Esophagus squamous epithelium (tissue), 5 donors: ENCODE measurements at places on chromosomes 4 and X.
A peak's percentile ranks its signal among the peaks of the same experiment; 100 is the strongest.

DNA sequence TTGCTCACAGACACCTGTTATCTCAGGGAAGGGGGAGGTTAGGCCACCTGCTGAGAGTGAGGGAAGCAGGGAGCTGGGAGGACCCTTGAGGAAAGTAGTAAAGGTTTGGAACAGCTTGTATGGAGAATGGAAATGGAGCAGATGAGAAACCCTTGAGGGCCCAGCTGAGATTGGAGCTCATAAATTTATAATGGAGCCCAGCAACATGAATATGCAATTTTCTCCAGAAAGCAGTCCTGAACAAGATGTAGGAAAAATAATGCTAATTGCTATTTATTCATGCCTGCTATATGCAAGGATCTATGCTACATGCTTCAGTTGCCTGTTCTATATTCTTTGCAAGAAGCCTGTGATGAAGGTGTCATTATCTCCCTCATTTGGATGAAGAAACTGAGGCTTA lies 67.5 kb upstream of the LEF1 start:
- H3K4me3 ChIP-seq, result no peak overlapping the region
- H3K36me3 ChIP-seq, result no peaks in the 10 kb centered on the region
- H3K27ac ChIP-seq, result no peak overlapping the region

DNA sequence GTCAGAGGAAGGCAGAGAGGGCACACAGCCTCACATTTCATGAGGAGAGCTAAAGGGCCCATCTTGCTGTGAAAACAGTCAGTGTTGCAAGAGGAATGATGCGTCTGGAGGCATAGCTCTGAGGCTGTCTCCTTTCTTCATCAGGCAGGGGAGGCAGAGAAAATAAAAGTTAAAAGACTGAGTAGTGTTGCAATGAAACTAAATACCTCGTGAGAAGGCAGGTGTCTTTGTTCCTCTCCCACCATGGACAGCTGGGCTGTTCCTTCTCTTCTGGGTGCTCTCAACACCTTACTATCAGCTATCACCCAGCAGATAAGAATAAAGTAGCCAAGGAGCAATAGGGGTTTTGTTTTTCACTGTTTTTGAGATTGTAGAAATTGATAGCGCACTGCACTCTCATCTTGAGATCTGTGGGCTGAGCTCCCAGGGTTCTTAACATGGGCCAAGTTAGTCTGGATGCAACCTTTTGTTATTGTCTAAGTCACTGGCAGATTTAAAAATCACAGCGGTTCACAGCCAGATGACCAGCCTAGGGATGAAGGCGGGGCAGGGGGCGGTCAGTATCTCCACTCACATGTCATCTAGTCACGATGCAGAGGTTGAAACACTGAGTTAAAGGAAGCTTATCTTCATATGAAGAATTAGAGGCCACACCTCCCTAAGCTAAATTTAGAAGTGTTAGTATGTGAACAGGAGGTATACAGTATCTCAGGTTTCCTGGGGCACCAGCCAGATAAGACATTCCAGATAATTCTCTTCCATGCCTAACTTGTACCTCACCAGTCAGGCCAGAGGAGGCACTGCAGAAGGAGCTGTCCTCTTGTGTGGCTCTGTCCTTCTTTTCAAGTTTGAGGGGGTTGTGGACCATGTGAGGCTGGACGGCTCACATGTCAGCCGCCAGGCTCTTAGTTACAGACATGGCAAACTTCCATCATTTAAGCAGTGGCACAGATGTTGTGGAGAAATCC lies 36.9 kb downstream of the PARM1 start:
- no peak overlapping the region for H3K4me3 ChIP-seq
- H3K36me3 ChIP-seq, result no peaks in the 10 kb centered on the region
- H3K4me1 ChIP-seq, result no peaks in the 10 kb centered on the region
- H3K27ac ChIP-seq, result no peak overlapping the region
- DNase-seq, result no peak

DNA sequence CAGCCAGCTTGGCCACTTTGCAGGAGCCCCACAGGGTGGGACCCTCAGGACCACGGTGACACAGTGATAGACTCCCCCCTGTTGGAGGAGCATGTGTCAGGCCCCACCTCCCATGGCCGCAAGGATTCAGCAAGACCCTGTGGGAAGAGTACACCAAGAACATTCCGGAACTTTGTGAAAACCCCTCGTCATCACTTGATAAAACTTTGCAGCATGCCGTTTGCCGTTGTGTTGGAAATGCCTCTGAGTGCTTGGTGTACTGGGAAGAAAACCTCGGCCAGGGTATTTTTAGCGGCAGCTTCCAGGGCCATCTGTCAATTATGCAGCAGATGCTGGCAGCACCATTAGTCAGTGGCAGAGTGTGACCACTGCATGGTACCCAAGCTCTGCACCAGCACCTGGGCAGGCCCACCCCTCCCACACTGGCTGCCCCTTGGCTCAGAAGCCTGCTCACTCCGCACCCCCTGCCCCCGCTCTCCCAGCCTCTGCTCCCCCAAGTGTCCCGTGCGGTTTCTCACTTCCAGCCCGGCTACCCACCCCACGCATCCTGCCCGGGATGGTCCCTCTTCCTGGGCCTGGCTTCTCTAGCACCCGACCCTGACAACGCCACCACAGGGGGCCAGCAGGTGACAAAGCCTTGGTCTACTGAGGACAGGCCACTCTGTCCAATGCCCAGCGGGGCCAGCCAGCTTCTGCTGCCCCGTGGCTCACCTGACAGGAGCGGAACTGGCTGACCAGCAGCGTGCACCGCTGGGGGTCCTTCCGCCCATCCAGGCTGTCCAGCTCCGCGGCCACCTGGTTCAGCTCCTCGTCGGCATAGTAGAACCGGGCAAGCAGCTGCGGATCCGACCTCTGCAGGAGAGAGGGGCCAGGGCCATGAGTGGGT lies 65.0 kb downstream of the ZFYVE28 start:
- no peak for DNase-seq
- no peaks in the 10 kb centered on the region for H3K27me3 ChIP-seq
- H3K27ac ChIP-seq, result peak overlapping the region; percentile 36
- no peaks in the 10 kb centered on the region for H3K36me3 ChIP-seq
- no peaks in the 10 kb centered on the region for H3K4me1 ChIP-seq

DNA sequence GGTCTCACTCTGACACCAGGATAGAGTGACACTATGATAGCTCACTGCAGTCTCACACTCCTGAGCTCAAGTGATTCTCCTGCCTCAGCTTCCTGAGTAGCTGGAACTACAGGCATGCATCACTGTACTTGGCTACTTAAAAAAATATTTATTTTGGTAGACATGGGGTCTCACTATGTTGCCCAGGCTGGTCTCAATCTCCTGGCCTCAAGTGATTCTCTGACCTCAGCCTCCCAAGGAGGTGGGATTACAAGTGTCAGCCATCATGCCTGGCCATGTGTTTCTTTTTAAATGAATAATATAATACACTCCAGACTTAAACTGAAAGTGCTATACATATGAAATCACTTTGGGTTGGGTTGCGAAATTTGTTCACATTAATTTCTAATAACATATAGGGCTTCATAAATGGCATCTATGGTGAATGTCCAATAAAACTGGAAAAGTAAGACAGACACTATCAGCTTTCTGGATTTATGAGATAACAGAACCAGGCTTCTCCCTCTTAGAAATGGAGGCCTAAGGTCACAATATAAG lies 48.0 kb downstream of the SEC24D start:
- no peak for DNase-seq
- H3K4me1 ChIP-seq, result peaks cover 52% of the 10 kb centered on the region
- H3K36me3 ChIP-seq, result no peaks in the 10 kb centered on the region
- no peak overlapping the region for H3K27ac ChIP-seq
- no peak overlapping the region for H3K4me3 ChIP-seq

- H3K36me3 ChIP-seq, result no peaks in the 10 kb centered on the region
- peaks cover 3% of the 10 kb centered on the region for H3K4me1 ChIP-seq
- H3K4me3 ChIP-seq, result peak within 1 kb of the TSS; percentile 61
- no peak within 1 kb of the TSS for H3K27ac ChIP-seq
Observed at GRCh38 chrX:8731559-8732395, at the start of gene ANOS1. TSS of gene ANOS1 (minus strand) at chrX:8732137. CDS start at chrX:8732036, 101 bp downstream.

GRCh38 chr4:72473434-72473900 lies 95.6 kb downstream of the ADAMTS3 start:
- no peak for DNase-seq
- no peak overlapping the region for H3K4me3 ChIP-seq
- H3K36me3 ChIP-seq, result no peaks in the 10 kb centered on the region
- H3K27ac ChIP-seq, result no peak overlapping the region

DNA sequence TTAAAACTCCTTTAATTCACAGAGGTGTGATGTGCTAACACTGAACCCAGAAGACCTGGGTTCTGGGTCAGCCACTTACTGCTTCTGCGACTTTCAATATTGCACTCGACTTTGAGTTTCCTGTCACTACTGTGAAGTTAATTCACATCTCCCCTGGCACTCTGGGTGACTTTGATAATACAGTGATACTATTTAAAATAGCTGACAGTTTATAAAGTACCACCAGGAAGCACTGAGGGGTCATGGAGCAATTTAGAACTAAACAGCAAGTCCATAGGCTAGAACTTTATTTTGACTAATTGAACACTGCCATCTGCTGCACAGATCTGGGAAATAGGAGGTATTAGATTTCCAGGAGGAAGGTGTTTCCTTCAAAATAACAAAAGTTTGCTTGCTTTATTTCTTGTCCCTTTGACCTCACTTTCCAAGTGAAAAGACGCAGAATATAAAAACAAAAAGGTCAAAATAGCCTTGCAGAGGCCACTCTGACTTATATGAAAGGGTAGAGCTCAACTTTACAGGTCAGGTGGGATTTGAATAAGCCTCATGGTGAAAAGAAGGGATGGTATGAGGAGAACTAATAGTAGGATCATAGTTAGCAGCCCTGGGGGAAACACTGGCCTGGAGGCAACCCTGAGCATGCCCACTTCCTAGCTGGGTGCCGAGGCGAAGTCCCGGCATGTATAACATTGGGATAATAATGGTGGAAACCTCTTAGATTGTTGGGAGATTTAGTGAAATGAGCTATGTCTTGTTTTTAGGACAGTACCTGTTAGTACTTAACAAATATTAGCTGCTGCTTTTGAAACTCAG lies 53.4 kb downstream of the ZNF518B start:
- H3K4me3 ChIP-seq, result no peak overlapping the region
- no peak overlapping the region for H3K27ac ChIP-seq
- no peaks in the 10 kb centered on the region for H3K27me3 ChIP-seq
- no peak for DNase-seq
- no peaks in the 10 kb centered on the region for H3K4me1 ChIP-seq

DNA sequence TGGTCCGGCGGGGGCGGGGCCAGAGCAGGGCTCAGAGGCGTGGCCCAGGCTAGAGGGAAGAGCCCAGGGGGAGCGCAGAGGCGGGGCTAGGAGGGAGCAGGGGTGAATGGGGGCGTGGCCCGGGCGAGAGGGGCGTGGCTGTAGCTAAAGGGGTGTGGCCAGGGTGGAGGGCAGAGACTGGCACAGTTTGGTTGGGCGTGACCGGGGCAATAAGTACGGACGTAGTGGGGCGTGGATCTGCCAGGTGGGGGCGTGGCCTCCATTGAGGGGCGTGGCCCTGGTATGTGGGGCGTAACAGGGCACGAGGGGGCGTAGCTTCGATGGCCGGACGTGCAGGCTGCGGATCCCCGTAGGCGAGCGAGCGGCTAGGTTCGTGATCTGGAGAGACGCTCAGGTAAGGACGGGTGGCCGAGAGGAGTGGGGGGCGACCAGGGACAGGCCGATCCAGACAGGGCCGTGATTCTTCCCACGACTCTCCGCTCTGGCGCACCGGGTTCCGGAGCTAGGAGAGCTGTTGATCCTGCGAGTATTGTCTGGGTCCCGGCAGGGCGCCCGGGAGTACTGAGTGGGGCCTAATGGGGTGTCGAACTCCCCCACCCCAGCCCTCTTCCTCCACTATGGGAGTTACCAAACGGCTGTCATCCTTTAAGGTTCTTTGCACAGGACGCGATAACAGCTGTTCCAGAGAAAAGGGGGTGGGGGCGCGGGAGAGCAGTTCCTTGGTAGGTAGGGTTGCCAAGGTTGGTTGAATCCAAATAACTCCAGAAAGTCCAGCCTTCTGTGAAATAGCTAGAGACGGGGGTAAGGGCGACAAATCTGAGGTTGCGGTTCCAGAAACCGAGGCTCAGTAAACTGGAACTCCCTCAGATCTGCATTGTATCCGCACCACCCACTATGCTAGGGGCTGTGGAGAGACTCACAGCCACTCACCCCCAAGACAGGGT lies at the start of gene CA5B:
TSS of gene CA5B (plus strand) at position 312 of the 944 bp plus-strand sequence. CDS start 11,754 bp downstream, outside the sequence.
- H3K27ac ChIP-seq, result peak within 1 kb of the TSS; percentile 70
- H3K4me3 ChIP-seq, result peak within 1 kb of the TSS; percentile 72
- H3K4me1 ChIP-seq, result peaks cover 4% of the 10 kb centered on the region
- H3K36me3 ChIP-seq, result no peaks in the 10 kb centered on the region

DNA sequence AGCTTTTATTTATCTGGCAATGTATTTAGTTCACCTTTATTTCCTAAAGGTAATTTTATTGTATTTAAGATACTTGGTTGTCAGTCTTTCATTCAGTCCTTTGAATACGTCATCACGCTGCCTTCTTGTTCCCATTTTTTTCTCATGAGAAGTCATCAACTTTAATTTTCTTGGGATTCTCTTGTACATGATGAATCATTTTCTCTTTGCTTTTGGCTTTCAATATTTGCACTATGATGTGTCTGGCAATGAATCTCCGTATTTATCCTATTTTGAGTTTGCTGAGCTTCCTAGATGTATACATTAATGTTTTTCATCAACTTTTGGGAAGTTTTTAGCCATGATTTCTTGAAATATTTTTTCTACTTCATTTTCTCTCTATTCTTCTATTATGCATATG lies 28.4 kb downstream of the CLDN2 start:
- H3K4me1 ChIP-seq, result no peaks in the 10 kb centered on the region
- H3K36me3 ChIP-seq, result peaks cover 2% of the 10 kb centered on the region
- H3K4me3 ChIP-seq, result no peak overlapping the region
- DNase-seq, result no peak
- no peak overlapping the region for H3K27ac ChIP-seq

DNA sequence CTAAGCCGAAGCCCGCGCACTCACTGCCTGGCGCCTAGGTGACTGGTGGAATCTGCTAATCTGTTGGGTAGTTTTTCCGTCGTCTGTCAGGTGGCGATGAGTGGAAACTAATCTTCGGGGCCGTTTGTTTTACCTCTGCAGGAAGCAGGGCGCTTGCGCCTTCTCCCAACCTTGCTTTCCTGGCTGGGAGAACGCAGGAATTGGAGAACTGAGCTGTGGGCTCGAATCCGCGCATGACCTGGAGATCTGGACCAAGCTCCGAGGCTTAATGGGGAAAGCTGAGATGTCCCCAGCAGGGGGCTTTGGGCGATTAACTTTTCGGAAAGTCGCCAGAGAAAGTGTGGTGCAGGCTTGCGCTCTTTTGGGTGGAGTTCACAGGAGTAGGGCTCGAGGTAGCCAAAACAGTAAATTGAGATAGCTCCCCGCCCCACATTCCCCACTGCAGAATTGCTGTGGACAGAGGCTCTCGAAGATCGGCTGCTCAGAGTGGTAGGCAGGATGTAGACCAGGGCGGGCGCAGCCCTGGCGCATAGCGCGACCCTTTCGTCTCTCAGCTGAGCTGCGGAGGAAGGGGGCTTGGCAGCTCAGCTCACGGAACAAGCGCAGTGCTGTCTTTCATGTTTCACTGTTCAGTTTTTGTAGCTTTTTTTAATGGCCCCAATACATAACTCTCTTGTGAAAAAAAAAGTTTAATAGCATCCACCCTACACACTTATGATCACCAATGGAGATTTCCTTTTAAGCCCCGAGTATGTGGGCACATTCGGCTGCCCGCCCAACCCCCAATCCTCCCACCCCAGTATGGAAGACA lies 2.7 kb upstream of the FGF5 start:
- no peaks in the 10 kb centered on the region for H3K27me3 ChIP-seq
- H3K4me3 ChIP-seq, result no peak overlapping the region
- no peak for DNase-seq
- H3K4me1 ChIP-seq, result peaks cover 8% of the 10 kb centered on the region
- H3K36me3 ChIP-seq, result no peaks in the 10 kb centered on the region
